ENCODE measurements at places on chromosomes 6 and 20. TPM values are rescaled to one million over a fixed set of nuclear protein-coding genes. Genes with fewer than 3 reads are reported as not detected.

DNA sequence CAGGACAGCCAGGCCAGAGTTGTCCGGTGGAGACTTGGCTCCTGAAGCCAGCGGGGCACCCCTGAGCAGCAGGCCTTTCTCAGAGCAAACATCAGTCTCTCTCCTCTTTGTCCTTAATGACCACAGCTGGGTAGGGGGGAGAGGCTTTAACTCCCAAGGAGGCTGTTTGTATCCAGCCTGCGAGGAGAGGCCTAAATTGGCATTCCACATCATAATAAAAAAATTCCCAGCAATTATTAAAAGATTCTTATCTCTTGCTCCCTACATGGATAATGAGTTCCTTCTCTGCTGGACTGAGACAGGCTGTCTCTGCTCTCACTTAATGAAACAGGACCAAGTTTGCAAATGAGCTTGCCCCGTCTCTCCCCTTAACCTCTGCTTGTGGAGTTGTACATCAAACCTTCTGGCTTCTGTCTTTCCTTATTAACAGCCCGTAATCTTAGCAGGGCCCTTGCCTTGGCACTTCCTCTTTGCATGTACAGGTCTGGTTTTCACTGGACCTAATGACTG is 838.2 kb downstream of the MAFB start:
- peak overlapping the region; percentile 31 for H3K4me3 ChIP-seq
- peak; percentile 22 for DNase-seq
- no peaks in the 10 kb centered on the region for H3K36me3 ChIP-seq
- peaks cover 3% of the 10 kb centered on the region for H3K27me3 ChIP-seq
- peak overlapping the region; percentile 81 for H3K27ac ChIP-seq

DNA sequence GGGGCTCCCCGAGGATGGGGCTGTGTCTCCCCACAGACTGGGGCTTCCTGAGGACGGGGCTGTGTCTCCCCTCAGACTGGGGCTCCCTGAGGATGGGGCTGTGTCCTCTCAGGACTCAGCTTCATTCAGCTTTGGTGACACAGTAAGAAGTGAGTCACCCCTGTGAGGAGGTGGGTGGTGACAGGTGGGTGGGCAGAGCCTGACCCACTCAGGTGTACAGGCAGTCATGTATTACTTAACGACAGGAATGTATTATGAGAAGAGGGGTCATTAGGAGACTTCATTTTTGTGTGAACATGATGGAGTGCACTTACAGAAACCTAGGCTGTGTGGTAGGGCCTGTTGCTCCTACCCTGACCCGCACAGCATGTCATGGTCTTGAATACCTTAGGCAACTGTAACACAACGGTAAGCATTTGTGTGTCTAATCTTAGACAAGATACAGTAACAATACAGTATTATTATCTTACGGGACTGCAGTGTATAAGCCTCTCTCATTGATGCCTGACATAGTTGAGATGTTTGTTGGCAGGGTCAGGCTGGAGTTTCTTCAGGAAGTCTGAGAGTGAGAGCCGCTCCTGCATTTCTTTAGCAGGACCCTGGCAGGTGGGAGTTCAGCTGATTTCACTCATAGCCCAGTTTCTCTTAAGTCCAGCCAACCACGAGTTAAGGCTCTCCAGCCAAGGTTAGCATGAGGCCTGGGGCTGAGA is 10.9 kb upstream of the PGC start:
- DNase-seq, result no peak
- no peaks in the 10 kb centered on the region for H3K36me3 ChIP-seq
- no peak overlapping the region for H3K27ac ChIP-seq
- no peaks in the 10 kb centered on the region for H3K4me1 ChIP-seq
- H3K27me3 ChIP-seq, result peaks cover 14% of the 10 kb centered on the region

DNA sequence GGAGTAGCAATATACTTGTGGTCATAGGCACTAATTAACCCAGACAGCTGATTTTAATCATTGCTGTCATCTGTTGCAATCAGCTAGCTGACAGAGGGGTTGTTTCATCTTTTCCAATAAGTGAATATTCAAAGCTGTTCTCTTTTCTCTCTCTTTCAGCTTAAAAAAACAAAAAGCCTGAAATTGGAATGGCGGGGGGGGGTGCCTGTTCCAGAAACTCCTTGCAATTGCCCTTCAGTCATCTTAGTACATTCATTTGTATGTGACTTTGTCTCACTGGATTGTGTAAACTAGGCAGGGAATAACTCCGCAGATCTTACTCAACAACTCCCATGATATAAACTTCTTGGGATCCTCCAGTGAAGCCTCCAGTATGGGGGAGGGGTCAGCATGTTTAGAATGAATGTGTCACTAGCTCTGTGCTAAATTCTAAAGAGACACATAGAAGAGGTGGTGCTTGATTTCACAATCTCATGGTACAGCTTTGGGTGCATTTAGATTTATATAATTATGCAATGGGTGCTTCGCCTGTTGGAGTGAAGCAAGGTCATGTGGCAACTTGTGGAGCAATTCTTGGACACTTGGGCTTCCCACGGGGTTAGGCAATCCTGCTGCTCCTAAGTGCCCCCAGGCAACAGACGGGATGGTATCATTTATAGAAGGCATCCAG is 40.1 kb downstream of the SLC24A3 start:
- no peak overlapping the region for H3K4me3 ChIP-seq
- no peak overlapping the region for H3K27ac ChIP-seq
- peaks cover 2% of the 10 kb centered on the region for H3K27me3 ChIP-seq
- peak; percentile 12 for DNase-seq
- no peaks in the 10 kb centered on the region for H3K4me1 ChIP-seq

DNA sequence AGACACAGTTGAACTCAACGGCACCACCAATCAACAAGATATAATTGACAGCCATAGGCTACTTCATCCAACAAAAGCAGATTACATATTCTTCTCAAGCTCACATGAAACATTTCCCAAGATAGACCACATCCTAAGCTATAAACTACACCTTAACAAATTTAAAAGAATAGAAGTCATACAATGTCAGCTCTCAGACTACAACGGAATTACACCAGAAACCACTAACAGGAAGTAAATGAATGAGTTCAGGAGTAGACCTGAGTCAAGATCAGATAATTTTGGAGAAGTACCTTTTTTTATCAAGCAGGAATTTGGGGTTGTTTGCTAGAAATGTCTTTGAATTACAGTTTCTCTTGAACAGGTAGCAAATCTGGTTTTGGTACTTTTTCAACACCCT is 237.8 kb downstream of the TBX18 start:
- H3K4me3 ChIP-seq, result no peak overlapping the region
- no peak for DNase-seq
- no peak overlapping the region for H3K27ac ChIP-seq
- H3K27me3 ChIP-seq, result peaks cover 7% of the 10 kb centered on the region

DNA sequence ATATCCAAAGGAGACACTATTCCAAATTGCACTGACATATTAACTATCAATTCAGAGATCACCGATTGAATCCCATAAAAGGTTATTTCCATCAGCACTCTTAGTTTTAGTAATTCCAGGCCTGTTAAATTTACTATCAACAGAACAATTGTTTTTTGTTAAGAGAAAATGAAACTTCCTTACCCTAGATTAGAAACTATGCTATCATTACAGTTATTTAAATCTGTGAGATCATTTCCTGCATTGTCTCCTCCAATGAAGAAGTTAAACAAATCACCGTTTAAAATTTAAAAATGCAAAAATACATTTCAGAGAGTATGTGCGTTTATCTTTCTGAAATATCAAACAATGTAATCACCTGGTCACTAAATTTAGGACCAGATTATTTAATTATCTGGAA is 57.5 kb downstream of the HIVEP2 start:
- H3K4me3 ChIP-seq, result no peak overlapping the region
- peak overlapping the region; percentile 76 for H3K27ac ChIP-seq
- peaks cover 88% of the 10 kb centered on the region for H3K4me1 ChIP-seq
- no peaks in the 10 kb centered on the region for H3K27me3 ChIP-seq
- no peaks in the 10 kb centered on the region for H3K36me3 ChIP-seq

DNA sequence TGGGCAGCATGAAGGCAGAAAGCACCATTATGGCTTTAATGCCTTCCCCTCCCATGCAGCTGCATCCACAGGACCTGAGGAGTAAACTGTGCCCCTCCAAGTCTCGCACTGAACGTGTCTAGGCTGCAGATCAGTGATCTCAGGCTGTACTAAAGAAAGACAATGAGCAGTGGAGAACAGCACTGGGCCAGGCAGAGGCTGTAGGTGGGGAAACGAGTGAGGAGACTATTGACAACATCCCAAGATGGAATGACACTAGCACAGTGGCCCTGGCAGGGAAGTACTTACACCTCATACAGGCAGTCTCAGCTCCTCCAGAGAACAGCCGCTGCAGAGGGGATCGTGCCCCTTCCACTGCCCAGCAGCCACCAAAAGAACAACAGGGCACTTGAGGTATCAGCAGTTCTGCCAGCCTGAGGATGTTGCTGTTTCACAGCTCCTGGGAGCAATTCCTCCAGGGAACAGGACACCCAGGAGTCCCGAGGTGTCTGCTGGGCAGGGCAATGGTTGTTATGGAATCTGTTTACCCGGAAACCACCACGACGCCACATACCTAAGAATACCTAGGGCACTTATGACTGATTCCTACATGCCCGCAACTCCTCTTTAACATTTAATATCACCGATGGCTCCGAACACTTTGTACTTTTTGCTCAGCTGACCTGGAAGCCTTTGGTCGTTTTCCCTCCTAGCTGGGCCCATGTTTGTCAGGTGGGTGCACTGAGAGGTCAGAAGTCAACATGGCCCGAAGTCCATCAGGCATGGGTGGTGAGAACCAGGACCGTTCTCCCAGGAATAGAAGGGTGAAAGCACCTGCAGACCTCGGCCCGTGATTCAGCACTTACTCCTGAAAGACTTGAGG is 79.1 kb downstream of the SLC22A23 start:
- DNase-seq, result no peak
- no peak overlapping the region for H3K27ac ChIP-seq
- no peak overlapping the region for H3K4me3 ChIP-seq
- H3K4me1 ChIP-seq, result peaks cover 12% of the 10 kb centered on the region
- no peaks in the 10 kb centered on the region for H3K36me3 ChIP-seq
- peaks cover 37% of the 10 kb centered on the region for H3K27me3 ChIP-seq

DNA sequence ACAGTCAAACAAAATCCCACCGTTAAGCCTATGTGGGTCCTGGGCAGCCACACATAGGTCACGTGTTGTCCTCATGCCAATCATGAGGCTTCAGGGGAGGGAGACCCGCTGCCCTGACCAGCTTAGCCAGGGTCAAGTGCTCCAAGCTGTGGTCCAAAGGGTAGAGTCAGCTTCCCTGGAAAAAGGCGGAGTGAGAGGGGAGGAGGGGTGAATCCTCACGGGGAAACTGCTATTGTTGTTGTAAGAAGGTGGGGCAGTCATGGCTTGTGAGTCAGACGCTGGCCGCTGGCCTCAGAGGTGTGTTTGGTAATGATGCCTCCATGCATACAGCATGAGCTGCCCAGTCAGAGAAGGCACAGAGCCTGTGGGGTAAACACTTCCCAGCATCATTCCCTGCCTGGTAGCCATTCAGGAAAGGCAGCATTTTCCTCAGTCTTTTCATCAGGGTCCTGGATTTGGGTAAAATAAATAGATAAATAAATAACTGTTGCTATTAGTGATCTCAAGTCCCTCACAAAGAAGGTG is 8.7 kb downstream of the CST3 start:
- no peak overlapping the region for H3K4me3 ChIP-seq
- no peak overlapping the region for H3K27ac ChIP-seq
- peaks cover 31% of the 10 kb centered on the region for H3K4me1 ChIP-seq
- peak; percentile 39 for DNase-seq
- peaks cover 6% of the 10 kb centered on the region for H3K36me3 ChIP-seq
- H3K27me3 ChIP-seq, result peaks cover 1% of the 10 kb centered on the region

- no peak overlapping the region for H3K27ac ChIP-seq
- peaks cover 61% of the 10 kb centered on the region for H3K4me1 ChIP-seq
- H3K36me3 ChIP-seq, result peaks cover 2% of the 10 kb centered on the region
These were observed 62.6 kb upstream of the STMND1 start for GRCh38 chr6:17039266-17039665.

DNA sequence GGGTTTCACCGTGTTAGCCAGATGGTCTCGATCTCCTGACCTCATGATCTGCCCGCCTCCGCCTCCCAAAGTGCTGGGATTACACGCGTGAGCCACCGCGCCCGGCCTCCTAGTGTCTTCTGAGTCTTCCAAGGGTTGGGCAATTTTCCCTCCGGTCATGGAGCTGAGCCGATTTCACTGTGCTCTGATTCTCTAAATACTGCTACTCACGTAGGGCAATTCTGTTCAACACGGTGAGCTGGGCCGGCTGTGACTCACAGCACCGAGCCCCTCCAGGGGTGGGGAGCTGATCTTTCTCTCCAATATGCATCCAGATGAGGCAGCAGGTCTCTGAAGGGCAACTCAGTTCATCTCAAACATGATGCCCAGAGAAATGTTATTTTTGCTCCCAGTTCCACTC is 71.6 kb upstream of the CD93 start:
- no peaks in the 10 kb centered on the region for H3K36me3 ChIP-seq
- H3K27me3 ChIP-seq, result peaks cover 1% of the 10 kb centered on the region
- peaks cover 86% of the 10 kb centered on the region for H3K4me1 ChIP-seq
- DNase-seq, result no peak
- no peak overlapping the region for H3K4me3 ChIP-seq

- peaks cover 9% of the 10 kb centered on the region for H3K36me3 ChIP-seq
- peaks cover 1% of the 10 kb centered on the region for H3K27me3 ChIP-seq
- H3K27ac ChIP-seq, result no peak overlapping the region
- no peak overlapping the region for H3K4me3 ChIP-seq
These were observed 23.9 kb upstream of the ASXL1 start for GRCh38 chr20:32333988-32334885.

DNA sequence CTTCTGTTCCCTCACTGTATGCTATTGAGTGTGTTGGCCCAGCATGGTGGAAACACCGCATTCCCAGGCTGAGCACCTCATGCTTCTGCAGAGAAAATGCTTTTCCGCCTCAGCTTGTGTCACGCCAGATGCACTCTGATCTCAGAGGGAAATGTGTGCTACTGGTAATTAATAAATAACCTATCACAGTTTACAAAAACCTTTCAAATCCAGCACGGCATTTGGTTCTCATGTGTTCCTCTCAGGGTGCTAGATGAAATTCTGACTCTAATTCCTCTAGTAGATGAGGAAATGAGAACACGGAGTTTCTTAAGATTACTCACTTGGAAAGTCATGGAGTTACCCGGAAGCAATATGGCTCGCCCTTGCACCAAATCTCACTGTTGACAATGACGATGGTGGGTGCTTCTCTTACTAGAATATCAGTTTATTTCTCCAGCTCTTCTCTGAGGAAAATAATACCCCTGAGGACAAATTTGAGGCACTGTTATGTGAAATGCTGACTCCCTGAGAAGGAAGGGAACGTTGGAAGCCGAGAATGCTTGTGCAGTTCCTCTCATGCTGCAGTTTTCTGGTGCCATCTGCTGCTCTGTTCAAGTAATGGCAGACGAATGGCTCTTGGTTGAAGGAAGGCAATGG is 116.6 kb downstream of the RNF144B start:
- peak; percentile 75 for DNase-seq
- peaks cover 50% of the 10 kb centered on the region for H3K4me1 ChIP-seq
- no peaks in the 10 kb centered on the region for H3K27me3 ChIP-seq
- peak overlapping the region; percentile 86 for H3K4me3 ChIP-seq
- H3K36me3 ChIP-seq, result no peaks in the 10 kb centered on the region
- H3K27ac ChIP-seq, result peak overlapping the region; percentile 83

Gene SMLR1
- not detected for total RNA-seq

Gene BLTP3A
- total RNA-seq, result 9.5 TPM

Gene MDFI
- not detected for total RNA-seq

Data from HFFc6 (cell line).